ENCODE measurements at places on chromosomes 3 and 15.

GRCh38 chr3:25863011-25863415 is 73.1 kb downstream of the OXSM start:
- no peak for DNase-seq

DNA sequence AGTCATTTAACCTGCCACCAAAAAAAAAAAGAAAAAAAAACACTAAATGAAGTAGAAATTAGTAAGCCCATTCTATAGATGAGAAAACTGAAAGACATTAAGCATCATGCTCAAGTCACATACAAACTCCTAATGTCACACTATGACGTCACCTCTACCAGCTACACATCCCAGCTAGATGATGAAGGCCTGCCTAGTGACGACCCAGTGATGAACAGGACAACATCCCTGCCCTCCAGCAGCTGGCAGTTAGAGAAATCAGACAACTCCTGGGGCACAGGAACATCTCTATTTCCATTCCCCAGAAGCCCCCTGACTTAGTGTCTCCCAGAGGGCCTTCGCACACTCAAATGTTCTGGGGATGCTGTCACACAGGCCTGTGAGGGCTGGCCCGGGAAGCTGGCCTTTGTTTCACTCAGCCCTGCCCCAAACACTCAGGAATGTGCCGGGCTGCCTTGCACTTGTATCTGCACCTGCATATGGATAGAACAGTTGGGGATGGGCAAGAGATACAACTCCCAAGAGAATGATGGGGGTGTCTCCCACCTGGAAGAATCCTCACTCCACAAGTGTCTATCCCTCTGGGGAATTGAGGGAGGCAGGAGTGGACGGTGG is 7.0 kb upstream of the HAPLN3 start:
- DNase-seq: no peak

- peak; percentile 5 for DNase-seq
Observed at GRCh38 chr3:4948395-4948794, 30.8 kb upstream of the BHLHE40 start.

- DNase-seq: no peak
Observed at GRCh38 chr3:133992381-133992780, 37.3 kb downstream of the SLCO2A1 start.

- DNase-seq: no peak
Observed at GRCh38 chr3:132662212-132662611, 2.1 kb downstream of the UBA5 start.

DNA sequence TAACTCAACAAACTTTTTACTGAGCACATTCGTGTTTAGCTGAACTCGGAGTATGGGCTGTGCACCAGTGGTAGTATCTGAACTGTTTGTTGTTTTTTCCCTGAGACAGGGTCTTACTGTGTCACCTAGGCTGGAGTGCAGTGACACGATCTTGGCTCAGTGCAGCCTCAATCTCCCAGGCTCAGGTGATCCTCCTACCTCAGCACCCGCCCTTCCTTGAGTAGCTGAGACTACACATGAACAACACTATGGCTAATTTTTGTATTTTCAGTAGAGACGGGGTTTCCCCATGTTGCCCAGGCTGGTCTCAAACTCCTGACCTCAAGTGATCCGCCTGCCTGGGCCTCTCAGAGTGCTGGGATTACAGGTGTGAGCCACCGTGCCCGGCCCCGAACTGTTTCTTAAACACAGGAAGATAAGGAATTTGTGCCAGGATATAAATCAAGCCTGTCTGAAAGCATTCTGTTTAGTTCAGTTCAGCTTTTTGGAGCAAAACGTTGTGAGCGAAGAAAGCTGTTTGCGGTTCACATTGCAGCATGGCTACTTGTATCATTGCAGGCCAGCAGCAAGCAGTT is 40.4 kb upstream of the SKOR1 start:
- DNase-seq: no peak

DNA sequence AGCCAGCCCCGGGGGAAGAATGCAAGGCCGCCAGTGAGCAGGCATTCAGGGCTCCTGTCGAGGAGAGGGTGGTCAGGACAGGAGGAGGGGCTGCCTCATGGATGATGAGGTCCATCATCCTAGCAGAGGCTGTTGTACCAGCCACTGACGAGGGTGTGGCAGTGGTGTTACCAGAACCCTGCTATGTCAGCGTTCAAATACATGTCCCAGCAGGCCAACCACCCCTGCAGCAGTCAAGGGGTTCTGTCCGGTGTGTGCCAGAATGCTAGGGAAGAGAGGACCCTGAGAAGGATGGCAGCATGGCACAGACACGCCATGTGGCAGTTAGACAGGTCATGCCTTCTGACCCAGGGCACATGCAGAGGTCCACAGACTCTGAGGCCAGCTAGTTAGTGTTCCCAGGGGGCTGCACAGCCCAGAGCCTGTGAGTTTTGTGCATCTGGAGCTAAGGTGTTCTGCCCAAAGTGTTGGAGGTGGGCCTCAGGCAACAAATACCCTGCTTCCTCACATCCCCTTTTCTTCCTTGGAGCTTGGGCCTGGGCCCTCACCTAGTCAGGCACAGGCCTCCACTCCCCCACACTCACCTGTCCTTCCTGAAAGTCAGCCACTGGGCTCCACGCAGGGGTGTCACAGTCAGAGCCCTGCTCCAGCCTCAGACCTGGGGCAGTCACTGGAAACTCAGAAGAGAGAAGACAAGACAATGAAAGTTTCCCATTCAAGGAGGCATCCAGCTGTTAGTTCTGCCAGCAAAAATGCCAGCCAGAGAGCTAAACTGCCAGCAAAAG is 7.8 kb downstream of the PAK6 start:
- no peak for DNase-seq

DNA sequence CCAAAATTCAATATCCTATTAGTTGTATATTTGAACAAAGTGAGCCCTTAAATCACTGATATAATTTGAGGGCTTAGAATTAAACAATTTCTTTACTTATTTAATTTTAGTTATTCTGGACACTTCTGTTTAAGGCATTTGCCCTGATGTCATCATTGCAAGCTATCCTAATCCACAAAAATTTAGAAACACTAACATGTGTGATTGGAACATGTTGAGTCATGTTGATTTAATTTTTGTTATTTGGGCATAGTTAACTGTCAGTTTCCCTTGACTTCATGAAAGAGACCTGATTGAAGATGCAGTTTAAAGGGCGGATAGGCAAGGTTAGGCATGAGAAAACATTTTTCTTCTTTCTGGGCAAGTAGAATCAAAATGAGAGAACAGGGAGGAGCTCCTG is 682.6 kb downstream of the ROBO1 start:
- DNase-seq: peak; percentile 4

DNA sequence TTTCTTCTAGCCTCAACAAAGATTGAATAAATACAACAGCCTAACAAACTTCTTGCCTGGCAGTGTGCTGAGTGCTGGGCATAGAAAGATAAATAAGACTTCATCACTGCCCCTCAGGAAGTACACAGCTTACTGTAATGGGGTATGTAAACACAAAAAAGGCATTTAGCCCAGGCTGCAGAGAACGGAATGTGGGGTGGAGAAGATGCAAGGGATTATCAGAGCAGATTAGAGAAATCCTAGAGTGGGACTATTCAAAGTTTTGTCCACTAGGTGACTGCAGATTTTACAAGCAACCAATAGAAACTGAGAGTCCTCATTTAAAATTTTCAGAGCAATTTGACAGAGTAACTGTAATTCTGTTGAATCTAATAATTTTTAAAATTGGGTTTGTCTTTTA is 35.4 kb upstream of the TSC22D2 start:
- no peak for DNase-seq

DNA sequence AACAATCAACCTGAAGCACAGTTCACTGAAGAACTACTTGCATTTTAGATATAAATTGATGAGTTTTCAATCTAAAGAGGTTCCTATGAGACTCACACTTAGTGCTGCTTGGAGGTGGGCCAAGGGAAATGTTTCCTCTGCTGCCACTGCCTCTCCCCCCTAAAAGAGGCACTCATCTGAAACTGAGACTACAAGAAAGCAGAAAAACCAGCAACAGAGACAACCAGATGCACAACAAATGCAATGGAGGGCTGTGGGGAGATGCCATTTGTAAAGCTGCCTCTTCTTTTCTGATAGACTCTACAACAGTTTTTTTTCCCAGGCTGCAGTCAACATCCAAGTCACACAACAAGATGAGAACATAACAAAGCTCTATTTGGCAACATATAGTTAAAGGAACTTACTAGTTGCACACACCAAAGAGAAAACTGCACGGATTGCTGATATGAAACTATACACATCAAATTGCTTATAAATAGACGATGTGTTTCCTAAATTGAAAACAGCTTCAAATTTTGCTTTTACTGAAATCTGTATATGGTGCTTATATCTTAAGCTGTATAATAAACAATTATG is 11.0 kb downstream of the TSPAN3 start:
- no peak for DNase-seq

DNA sequence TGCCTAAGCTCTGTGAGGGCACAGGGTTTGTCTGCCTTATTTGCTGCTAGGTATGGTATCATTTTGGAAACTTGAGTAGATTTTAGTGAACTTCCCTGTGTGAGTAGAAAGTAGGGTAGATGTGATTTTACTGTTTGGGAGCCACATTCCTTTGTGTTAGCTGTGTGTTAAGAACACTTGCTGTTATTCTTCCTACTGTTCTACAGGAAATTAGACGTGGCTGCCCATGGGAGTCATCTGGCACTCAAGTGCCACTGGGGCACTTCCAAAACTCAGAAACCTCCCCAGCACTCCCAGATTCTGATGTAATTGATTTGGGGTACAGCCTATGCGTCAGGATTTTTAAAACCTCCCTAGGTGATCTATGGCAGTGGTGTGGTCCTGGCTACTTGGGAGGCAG is 369.9 kb upstream of the C2CD4B start:
- DNase-seq: no peak

DNA sequence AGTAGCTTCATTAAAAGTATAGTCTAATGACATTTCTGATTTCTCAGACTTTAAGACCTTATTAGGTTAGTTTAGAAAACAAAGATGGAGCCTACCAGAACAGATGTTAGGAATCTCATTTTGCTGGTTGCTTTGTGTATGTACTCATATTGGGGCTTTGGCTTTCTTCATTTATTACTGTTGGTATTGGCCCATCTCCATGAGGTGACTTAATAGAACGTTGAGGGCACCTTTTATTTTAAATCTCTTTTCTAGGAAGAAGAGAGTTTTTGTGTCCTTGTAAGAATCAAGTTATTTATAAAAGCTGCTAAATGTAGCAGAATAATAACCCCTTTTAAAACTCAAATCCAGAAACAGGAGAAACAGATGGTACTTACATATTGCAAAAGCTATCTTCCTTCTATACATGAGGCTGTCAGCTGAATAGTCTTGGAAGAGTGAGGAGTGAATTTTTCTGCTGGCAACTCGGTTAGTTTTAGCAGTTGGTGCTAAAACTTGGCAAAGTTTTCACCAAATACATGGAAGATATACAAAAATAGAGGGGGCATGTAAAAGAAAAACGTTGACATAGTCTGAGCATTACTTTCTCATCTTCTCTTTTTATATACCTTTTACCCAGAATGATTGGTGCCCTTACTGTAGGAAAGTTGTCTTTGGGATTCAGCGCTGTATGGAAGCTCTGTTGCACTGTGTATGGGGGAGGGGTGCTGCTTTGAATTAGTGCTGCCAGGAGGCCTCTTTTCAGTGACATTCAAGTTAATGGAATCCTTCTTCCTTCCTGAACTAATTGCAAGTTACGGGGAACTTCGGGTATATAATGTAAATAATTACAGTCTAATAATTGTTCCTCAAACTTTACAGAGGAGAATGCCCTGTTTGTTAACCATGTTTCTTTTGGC is 35.8 kb downstream of the CTNNB1 start:
- DNase-seq: no peak

DNA sequence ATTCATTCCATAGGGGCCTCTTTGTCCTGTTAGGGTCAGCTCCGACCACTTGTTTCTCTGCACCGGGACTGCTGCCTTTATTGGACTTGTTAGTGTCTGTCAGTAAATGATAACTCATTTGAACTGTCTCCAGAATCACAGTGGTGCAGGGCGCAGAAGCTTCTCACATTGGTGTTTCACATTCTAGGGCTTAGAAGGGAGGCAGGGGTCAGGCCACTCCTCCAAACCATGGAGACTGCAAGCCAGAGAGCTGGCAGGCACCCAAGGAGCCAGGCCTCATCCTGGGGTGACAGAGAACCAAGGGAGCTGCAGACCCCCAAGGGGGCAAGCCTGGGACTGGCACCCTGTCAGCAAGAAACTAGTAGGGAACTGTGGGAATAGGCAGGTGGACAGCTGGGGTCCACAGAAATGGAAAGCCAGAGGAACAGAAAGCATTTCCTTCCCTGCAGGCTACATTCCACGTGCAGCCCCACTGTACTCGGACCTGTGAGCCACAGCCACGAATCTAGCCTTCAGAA is 49.1 kb downstream of the CCNL1 start:
- DNase-seq: no peak

DNA sequence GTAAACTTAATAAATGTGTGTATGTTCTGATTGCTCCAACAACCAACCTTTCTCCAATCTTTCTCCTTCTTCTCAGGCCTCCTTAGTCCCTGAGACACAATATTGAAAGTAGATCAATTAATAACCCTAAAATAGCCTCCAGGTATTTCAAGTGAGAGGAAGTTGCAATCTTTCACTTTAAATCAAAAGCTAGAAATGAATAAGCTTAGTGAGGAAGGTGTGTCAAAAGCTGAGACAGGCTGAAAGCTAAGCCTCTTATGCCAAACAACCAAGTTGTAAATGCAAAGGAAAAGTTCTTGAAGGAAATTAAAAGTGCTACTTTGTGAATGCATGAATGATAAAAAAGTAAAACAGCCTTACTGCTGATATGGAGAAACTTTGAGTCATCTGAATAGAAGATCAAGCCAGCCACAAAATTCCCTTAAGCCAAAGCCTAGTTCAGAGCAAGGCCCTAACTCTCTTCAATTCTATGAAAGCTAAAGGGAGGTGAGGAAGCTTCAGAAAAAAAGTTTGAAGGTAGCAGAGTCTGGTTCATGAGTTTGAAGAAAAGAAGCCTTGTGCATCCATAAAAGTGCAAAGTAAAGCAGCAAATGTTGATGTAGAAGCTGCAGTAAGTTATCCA is 38.6 kb downstream of the CCDC80 start:
- DNase-seq: no peak

GRCh38 chr15:61613729-61614128 is 384.6 kb upstream of the RORA start:
- no peak for DNase-seq

DNA sequence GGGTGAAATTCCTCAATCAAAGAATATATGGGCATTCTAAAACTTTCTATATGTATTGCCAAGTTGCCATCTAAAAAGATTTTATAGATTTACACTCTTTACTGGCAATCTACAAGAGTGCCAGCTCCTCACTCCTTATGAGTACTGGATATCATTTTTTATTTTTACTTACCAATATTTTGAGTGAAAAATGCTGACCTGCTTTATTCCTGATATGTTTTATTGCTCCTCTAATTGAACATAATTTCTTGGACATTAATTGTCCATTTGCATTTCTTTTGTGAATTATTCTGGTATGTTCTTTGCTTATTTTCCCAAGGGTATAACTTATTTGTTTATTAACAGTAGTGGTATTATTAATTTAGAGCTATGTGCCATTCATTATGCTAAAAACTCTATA is 96.8 kb downstream of the ECT2 start:
- DNase-seq: no peak

GRCh38 chr3:114120211-114120610 is 58.6 kb downstream of the DRD3 start:
- no peak for DNase-seq

Measured in fibroblast of skin of left biceps (primary cell).